ENCODE measurements at places on chromosomes 3 and 15.

GRCh38 chr15:63107895-63108546, 13.6 kb upstream of the LACTB start:
- no peak for DNase-seq

GRCh38 chr15:27587810-27588209, 511.3 kb downstream of the OCA2 start:
- DNase-seq: peak; percentile 96

GRCh38 chr3:155714295-155714718, 30.6 kb downstream of the PLCH1 start:
- DNase-seq: peak; percentile 59

DNA sequence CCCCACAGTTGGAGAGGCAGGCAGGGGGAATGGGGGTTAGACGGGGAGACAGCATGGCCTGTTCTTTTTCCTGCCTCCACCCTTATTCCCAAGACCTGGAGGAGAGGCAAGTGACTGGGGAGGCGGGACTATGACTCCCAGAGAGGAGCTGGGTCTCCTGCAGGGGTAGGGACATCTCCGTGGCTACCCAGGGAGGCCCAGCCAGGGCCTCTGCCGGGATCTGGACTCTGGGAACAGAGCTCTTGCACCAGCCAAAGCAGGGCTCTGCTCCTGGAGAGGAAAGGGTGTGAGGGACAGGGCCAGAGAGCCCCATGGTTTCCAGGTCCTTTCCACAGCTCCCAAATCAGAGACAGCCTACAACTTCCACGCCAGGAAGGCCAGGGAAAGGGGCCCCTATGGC, 22.8 kb downstream of the CFAP100 start:
- DNase-seq: no peak

GRCh38 chr15:51736069-51736468, 1.4 kb downstream of the LYSMD2 start:
- DNase-seq: no peak

DNA sequence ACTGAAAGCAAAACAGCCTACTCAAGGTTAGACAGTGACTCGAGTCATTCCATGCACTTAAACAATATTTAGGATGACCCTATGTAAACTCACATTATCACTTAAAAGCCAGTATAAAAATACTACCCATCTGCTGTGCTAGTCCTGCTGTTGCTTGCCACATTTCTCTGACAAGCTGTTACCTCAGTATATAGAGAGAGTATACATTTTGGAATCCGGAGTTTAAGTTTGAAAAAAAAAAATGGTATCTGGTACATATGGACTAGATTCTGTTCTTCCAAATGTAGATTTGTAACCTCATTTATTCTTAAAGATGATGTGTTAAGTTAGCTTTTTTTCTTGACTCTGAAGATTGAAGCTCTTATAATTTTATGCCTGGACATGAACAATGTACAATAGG, 503.8 kb upstream of the TPRG1 start:
- no peak for DNase-seq

GRCh38 chr3:114155370-114155821, 23.5 kb downstream of the DRD3 start:
- peak; percentile 82 for DNase-seq

- DNase-seq: no peak
These were observed 12.6 kb upstream of the LRRC34 start for GRCh38 chr3:169825316-169825715.

GRCh38 chr3:197014942-197015575, 14.6 kb downstream of the MELTF start:
- no peak for DNase-seq

GRCh38 chr3:85709346-85709892, 750.6 kb downstream of the CADM2 start:
- DNase-seq: no peak

DNA sequence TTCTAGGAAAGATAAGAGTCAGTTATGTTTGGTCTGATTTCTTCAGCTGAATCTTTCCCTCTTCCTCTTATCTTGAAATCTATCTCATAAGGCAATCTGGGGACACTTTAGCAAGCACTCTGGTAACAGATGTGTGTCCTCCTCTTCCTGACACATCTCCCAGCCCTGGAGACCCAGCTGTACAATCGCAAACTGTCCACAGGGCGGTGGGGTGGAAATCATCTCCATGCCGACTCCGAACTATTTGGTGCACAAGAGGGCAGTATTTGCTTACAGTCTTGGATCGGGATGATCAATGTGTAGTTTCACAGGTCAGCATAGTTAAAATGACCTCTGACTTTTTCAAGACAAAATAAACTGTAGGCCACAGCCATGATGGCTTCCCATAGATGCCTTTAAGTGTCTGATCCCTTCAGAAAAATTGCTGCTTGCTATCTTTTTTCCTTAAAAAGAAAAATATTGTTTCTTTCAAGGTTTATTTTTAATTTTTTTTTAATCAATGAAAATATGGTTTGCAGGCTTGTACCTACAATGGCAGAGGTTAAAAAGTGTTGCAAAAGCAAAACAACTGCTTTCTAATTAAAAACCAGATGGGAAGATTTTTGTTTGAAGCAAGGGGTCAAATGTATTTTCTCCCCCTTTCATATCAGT, 17.7 kb downstream of the EEFSEC start:
- peak; percentile 69 for DNase-seq

DNA sequence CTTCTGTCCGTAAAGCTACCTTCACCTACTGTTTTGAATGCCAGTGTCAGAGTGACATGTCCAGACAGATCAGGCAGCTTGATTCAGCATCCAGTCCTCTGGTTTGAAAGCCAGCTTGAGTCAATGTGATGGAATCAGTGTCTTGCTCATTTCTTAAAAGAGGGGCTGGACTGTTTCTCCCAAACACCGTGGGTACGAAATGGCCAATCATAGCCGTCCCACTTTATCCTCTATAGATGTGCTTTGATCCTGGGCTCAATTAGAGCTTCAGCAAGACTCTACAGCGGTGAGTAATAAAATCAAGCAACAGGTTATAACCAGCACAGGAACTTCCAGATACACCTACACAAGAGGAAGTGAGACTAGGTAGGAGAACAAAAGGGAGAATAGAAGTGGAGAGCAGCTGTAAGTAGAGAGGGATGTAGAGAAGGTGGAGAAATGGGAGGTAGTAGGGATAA, 17.0 kb upstream of the OR5K1 start:
- no peak for DNase-seq

GRCh38 chr3:43317461-43318316, 31.3 kb downstream of the SNRK start:
- peak; percentile 41 for DNase-seq

- DNase-seq: peak; percentile 95
These were observed 63.5 kb upstream of the CLDN18 start for GRCh38 chr3:137946356-137946973.

DNA sequence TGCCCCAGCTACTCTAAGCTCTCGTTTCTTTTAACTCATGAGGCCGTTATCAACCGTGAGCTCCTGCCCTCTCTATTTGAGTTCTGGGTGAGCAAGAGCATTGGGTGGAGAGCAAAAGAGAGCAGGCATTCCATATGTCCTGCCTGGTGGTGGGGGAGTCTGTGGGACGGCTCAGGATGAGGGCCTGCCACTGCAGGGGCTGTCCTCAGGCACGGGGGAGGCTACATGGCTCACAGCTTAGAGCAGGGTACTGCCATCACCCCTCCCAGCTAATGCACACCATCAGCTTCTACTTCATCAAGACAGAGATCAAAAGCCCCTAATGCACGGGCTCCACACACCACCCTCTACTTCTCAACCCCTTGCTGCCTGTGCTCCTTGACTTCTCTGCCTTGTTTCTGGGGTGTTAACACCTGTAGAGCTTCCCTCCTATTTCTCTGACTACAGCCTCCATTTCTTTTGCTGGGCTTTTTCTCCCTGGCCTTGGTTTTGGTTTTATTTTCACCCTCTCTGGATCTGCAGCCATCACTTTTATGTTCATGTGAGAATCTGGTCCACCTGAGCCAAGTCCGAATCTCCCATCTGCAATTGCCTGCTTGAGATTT, 114.1 kb downstream of the ALDH1A2 start:
- DNase-seq: no peak

DNA sequence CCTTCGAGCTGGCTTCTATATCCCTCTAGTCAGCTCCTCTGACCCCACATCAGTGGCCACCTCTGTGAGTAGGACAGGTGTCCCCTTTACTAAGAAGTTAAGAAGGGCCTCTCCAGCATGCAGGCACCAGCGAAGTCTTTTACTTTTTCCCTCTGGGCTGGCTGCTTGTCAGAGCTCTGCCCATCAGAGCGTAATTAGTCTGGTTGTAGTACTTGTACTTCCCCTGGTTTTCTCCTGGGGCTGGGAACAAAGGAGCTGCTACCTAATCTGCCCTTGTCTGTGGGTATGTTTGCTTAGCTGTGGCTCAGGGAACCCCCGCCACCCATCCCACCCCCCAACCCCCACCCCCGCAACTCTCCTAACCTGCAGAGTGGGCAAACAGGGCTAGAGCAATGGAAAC, 27.4 kb upstream of the ALPK3 start:
- no peak for DNase-seq

GRCh38 chr3:122921791-122922651, 105.5 kb downstream of the SEMA5B start:
- DNase-seq: peak; percentile 87

- DNase-seq: no peak
These were observed 47.0 kb upstream of the RARB start for GRCh38 chr3:25381083-25381482.

- no peak for DNase-seq
These were observed 407.1 kb downstream of the LSAMP start for GRCh38 chr3:116037954-116038911.

- DNase-seq: no peak
These were observed 51.7 kb downstream of the FAM174B start for GRCh38 chr15:92603743-92604470.

- DNase-seq: peak; percentile 71
These were observed 44.0 kb downstream of the MFSD1 start for GRCh38 chr3:158845765-158846350.

DNA sequence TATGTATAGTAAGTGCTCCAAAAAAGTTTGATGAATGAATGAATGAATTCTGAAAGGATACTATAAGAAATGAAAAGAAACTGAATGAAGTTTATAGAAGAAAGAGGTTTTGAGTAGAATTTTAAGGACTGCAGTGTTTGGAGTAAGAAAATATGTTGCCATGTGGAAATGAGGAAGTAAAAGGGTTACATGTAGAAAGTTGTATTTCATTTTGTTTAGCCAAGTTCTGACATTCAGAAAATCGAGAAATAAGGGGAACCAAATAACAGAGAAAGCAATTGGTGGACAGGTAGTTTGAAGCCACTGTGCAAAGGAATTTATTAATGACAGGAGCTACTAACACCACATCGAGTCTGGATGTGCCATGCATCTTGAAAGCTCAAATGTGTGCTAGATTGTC, 200.7 kb downstream of the SATB1 start:
- no peak for DNase-seq

DNA sequence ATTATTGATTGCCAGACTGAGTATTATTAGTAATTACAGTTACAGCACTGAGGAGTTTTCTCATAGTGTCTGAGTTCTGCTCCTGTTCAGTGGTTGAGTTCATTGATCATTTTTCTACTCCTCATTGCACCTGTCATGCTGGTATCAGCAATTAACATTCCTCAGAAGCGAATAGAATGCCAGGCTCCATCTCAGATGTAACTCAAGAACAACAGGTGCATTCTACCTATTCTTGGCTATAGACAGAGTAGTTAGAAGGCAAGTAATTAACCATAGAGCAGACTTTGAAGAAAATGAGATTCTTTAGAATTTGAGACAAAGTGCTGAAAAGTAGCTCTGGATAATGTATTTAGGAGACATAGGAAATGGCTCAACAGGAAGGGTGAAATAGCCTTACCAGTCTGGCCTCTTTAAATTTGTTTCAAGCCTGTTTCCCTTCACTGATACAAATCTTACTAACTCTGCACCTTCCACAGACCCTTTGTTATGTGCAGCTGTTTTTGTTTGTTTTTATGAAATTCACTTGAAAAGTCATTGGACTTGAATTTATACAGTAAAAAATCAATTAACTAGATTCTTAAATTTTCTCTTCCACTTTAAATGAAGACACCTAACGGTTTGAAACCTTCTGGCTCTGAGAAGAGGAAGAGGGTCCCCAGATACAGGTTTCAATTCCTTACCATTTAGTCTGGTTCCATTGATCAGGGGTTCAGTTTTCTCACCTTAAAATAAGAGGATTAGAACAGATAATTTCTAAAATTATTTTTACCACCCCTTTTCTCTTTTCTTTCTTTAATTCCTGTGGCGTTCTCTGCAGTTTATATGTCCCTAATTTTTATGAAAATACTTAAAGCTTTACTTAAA, 109.6 kb downstream of the FNDC3B start:
- DNase-seq: no peak

DNA sequence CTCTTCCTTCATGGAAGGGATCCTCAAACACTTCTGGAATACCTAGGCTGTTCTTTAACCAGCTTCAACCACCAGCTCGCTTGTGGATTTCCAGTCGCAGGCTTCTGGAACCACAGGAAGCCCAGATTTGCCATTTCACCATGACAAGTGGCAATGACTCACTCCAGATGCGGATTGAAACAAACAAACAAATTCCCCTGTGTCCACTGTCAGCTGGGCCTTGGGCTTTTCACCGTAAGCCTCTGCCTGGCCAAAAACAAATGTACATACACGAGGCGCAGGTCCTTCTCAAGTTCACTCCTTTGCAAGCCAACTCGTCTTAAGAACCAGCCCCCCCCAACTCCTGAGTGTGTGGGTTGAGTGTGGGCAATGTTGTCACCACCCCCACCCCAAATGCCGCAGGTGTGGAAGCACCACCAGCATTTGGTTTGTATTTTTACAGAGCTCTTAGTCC, 8.8 kb downstream of the BCL6 start:
- peak; percentile 36 for DNase-seq

DNA sequence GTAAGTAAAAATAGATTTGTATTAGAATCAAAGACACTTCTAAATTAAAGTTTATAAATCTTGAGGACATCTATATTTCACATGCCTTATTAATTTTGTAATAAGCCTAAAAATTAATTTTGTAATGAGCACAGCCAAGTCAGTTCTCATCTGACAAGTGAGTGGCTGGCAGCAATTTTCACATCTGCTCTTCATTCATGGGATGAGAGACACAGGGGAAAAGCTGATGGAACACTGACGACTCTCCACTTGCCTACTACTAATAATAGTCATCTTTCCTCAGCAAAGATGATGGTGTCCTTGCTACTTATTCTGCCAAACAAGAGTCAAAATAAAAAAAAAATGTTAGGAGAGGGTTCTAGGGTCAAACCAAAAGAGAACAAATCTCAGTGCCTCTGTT, 14.4 kb upstream of the CMSS1 start:
- no peak for DNase-seq

DNA sequence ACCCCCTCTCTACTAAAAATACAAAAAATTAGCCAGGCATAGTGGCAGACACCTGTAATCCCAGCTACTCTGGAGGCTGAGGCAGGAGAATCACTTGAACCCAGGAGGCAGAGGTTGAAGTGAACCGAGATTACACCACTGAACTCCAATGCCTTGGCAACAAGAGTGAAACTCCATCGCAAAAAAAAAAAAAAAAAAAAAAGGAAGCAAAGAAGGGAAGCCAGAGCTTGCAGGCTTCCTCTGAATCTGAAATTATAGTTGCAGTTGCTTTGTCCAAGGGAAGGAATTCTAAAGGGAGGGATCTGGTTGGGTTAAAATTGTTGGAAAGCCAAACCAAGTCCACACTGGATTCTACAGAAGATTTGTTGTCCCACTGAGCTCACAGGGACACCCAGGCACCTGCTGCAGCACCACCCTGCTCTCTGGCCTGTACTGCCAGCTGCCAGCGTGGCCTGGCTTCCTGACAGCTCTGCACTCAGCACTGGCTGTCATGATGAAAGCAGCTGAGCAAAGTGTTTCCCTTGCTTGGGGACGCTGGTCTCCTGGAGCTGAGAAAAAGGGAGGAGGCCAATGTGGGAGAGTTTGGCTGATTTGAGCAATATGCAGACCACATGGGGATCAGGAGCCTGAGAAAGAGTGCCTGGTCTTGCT, 88.8 kb upstream of the HES1 start:
- DNase-seq: no peak
